ENCODE measurements at places on chromosomes 12 and 14.

DNA sequence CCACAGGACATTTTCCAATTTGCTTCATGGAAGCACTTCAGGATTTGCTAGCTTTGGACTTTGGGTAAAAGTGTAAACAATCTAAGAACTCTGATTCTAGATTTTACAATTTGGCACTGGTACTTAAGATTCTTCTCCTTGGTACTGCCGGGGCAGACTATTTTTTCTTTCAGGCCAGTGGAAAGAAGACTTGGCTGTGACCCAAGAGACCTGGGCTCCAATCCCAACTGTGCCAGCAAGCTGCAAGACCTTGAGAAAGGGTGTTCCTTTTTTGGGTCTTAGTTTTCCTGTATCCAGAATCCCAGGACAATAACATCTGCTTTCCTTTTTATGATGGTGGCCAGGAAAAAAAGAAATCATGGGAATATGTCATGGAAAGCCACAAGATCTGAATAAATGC, 148.1 kb upstream of the CRY1 start:
- DNase-seq = no peak

GRCh38 chr12:75779891-75780496, 251.6 kb downstream of the PHLDA1 start:
- DNase-seq = no peak

GRCh38 chr12:110102255-110102654, 21.9 kb upstream of the IFT81 start:
- no peak for DNase-seq

DNA sequence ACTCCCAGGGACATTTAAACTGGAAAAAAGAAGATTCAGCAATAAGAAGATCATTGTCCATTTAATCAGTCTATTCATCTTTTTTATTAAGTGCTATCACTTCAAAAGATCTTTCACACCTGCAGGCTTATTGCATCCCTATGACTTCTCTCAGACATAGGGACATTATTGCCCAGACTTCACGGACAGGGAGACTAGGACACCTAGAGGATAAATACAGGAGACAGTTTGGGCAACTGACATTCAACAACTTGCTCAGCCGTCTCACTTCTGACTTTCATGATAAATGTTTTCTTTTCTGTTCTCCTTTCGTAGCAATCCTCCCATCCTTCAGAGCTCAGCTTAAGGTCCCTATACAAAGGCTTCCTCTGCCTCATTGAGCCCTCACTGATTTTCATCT, 84.3 kb downstream of the TMEM30B start:
- DNase-seq = no peak

DNA sequence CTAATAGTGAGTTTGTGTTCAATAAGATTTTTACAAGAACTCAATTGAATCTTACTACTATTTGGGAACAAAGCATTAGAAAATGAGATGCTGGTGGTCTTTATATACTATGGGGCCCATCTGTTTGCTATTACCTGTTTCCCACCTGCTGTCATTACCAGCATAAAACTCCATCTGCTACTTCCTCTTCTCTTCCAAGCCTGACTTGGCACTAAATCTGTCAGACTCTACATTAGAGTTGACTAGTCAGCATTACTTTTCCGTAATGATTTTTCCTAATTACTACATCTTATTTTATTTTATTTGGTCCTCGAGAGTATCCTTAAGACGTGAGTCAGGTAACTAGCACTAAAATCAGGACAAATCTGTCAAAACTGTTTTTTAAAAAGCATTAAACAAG, 68.1 kb upstream of the KRR1 start:
- DNase-seq = no peak

- DNase-seq = peak; percentile 41
These were observed 72.9 kb upstream of the LTA4H start for GRCh38 chr12:96108321-96108720.

DNA sequence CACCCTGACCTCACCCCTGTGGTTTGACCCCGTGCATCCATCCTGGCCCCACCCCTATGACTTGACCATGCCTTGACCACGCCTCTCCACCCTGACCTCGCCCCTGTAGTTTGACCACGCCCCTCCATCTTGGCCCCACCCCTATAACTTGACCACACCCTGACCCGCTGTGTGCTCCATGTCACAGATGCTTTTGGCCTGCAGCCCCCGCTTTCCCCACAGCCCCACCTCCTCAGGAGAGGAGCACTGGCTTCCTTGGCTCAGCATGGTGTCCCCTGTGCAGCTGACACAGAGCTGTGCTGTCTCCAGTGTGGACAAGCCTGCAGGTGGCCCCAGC, 269.9 kb upstream of the SFSWAP start:
- DNase-seq = no peak

DNA sequence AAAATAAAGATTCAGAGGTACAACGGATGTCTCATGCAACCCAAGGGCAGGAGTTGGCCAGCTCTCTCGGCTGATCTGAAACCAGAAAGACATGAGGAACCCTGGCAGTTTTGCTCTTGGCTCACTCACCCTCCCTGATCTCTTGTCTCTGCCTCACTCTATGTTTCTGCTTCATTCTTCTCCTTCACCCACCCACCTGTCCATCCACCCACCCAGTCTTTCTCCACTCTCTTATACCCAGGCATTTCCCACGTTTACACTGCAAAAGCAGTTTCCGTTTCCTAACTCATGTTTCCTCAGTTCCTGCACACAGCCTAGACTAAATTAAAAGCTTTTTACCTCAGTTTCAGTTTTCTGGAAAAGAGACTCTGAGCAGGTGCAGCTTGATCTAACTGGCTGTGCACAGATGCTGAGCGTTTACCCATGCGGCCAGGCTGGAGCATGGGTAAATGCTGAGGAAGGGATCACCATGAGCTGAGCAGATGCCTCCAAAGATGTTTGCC, 157.6 kb downstream of the PRKCH start:
- no peak for DNase-seq

DNA sequence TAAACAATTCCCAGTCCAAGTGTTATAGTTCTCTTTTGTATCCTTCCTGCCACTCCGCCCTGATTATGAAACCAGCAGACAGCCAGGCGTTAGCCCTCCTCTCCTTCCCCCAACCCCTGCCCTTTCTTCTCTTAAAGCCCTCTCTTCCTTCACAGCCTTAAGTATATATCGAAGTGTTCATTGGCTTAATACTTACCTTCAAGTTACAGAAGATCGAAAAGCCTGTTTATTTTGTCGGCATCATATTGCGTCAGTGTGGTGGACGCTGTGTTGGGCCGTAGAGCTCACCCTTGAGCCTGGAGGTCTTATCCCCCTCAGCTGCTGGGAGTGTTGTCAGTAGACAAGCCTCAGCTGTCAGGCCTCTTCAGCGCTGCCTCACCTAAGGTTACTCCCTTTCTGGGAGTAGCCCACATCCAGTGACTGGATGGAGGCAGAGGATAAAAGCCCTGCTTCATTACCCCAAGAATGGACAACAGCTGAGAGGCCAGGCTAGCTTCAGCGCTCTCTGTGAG, 36.2 kb downstream of the CMAS start:
- DNase-seq = no peak

DNA sequence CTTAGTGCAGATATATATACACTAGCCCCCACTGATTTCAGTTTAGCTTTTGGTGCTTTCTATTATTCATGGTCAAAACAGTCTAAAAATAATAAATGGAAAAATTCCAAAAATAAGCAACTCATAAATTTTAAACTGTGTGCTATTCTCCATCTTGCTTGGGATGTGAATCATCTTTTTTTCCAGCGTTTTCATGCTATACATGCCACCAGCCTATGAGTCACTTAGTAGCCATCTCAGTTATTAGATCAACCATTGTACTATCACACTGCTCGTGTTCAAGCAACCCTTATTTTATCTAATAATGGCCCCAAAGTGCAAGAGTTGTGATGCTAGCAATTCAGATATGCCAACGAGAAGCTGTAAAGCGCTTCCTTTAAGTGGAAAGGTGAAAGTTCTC, 73.9 kb upstream of the KRR1 start:
- no peak for DNase-seq

DNA sequence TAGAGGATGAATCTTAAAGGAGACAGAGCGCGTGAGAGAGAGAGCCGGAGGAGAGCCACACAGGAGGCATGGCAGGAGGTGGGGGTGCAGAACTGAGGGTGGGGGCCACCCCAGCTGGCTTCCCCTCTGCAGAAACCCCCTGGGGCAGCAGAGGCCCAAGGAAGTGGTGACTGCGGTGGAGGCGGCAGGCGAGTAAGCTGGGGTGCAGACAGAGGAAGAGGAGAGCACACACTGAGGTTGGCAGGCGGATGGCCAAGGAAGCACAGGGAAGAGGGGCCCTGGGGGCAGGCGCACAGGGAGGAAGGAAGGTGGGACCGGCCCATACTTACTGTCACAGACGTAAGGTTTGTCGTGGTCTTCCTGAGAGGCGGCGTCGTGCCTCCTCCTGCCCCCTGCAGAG, 179.8 kb downstream of the DPF3 start:
- DNase-seq = peak; percentile 79

DNA sequence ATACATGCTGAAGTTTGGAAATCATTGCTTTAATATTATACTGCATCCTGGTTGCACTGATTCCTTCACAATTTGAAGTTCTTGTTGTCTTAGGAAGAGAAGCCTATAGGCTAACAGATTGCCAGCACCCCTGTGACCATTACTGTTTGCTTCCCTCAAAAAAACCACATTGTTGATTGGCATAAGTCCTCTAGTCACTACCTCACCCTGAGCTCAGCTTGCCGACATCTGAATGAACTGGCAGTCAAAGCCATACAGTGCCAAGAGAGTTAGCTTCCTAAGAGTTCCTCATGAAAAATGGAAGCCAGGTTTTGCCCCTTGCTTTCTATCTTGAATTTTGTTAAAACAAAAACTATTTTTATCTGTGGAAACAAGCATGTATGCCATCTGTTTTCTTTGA, 276.1 kb downstream of the SYT1 start:
- no peak for DNase-seq

DNA sequence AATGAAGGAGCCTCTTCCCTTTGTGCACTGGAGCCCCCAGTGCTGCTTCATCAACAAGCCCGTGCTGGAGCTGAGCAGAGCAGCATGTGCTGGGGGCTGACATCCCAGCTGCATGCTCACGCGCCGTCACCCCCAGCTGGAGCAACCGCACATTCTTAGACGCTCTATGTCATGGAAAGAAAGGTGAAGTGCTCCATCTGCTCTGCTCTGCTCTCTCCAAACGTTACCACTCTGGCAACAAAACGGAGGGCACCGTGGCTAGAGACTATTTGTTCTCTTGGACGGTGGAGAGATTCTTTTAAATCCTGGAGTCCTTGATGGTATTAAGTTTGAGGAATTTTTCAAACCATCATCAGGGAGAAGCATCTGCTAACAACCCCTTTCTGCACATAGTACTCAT, 208.4 kb downstream of the C12orf75 start:
- no peak for DNase-seq

DNA sequence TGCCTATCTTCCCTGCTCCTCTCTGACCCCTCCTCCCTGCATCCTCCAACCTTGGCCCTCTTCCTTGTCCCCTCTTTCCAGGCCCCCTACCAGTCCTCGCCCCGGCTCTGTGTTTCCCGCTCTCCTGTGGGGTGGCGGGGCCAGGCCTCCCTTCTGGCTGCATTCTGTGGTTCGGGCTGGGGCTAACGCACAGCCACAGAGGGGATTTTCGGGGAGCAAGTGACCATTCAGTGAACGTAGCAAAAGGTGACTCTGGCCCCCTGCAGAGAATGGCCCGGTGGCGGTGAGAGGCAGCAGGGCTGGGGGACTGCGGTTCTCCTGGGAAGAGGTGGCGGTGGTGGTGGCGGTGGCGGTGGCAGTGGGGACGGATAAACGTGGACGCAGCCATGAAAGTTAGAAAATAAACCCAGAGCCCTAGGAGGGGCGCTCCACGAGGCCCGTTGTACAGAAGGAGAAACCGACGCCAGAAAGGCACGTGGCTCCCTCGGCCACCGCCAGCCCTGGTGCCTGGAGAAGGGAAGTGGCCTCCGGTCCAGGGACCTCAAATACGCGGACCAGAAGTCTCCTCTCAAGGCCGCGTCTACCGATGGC, 269.6 kb downstream of the ADGRD1 start:
- no peak for DNase-seq

DNA sequence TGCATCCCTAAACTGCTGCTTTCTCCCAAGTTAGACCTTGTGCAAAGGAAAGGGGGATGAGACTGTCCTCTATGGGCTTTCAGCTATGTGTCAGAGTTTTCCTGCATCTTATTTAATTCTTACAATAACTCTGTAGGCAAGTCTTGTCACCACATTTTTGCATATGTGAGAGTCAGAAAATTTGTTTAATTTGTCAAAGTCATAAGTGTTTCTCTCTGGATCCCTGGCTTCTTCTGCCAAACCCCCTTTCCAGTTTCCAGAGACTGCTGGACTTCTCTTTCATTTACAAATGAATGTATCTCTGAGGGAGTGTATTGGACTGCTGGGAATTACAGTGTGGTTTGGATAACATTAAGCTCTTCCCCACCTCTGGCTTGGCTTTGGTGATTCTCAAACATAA, 877.6 kb upstream of the SEL1L start:
- no peak for DNase-seq

DNA sequence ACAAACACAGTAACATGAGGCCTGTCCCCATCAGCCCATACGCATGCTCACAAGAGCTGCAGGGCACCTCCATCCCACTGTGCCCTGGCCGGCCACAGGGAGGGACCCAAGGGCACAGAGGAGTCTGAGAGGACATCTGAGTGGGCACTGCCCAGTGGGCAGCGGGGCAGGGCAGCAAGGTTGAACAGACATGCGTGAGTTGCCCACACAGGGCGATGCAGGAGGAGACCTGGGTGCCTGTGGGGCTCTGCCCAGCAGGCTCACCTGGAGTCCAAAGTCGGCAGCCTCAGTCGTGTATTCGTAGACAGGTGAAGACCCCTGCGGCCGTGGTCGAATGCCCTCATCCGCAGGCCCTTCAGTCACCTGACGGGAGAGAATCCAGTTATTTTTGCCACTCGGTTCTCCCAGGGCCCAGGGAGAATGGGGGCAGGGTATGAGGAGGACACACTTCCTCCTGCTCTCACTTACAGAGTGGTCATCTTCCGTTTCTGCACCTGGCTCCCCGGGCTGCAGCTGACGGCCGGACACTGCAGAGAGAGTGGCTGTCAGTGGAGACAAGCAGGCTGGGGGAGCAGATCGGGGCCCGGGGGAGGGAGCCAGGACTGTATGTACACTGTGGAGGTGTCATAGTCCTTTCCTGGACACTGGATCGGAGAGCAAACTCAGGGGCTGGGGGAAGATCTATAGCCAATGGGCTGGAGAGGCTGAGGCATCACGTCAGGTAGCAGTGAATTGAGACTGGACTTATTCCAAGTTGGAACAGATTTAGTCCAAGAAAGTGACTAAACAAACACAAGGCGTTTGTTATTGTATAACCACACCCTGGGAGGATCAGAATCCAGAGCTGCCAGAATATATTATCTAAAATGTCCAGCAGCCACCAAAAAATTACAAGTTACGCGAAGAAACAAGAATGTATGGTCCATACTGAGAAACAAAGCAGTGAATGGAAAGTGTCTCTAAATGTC, 20.7 kb downstream of the AHNAK2 start:
- DNase-seq = no peak

DNA sequence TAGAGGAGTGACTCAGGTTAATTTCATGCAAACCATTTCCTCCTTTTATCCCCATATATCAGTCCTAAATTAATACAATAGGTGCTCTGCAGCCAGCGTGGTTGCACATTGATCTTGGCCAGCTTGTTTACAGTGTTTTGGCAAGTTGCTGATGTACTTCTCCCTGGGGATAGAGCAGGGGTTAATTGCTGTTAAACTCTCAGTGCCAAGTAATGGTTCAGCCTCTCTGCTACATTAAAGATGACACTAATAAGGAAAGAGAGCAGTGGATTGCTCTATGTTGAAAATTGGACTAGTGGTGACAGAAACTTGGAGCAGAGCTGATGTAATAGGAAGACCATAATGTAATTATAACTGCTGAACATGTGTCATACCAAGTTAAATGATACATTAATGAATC, 717.5 kb downstream of the RERGL start:
- no peak for DNase-seq

GRCh38 chr14:63939006-63939270, 86.1 kb downstream of the SYNE2 start:
- no peak for DNase-seq

Data from thymus (tissue), 14 donors.